ENCODE measurements at places on chromosomes 11 and 22. TPM values are rescaled to one million over a fixed set of nuclear protein-coding genes. Genes with fewer than 3 reads are reported as not detected.

- DNase-seq: no peak
Observed at GRCh38 chr11:66339686-66340483, 3.7 kb upstream of the RIN1 start.

DNA sequence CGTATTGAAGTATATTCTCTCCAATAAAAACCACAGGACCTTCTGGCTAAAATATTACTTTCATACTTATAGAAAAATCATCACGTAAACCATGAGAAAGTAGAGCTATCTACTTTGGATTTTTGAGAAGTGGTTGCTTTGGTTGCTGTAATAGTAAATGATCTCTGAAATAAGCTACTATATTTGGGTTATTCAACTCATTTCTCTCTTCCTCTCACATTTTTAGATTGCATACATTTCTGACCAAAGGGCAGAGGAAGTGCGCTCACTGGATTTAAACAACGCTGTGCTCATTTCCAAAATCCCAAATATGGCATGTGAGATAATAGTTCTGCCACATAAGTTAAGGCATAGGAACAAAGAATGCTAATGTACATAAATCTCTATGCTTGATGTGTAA is 357.0 kb downstream of the LRRC4C start:
- DNase-seq: no peak

ARHGEF17 gene
- polyA plus RNA-seq: 60.3 TPM

MUC5AC gene
- polyA plus RNA-seq: not detected

RIBC2 gene
- polyA plus RNA-seq: 1.9 TPM

DNA sequence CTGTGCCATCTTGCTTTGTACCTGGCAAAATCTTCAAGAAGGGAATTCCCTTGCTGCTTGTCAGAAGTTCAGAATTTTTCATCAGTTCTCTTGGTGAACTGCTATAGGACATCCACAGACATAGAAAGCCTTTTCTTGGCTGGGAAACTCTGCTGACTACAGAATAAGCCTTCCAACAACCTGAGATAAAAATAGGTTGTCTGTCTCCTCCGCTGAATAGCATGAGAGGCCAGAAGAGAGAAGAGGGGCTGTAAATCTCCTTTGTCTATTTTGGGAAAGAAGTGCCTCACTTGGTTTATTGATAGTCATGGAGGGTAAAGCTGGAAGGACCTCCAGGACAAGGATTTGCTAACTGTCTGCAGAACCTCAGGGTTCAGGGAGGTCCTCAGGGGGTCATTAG is 48.2 kb downstream of the C11orf91 start:
- DNase-seq: no peak

DNA sequence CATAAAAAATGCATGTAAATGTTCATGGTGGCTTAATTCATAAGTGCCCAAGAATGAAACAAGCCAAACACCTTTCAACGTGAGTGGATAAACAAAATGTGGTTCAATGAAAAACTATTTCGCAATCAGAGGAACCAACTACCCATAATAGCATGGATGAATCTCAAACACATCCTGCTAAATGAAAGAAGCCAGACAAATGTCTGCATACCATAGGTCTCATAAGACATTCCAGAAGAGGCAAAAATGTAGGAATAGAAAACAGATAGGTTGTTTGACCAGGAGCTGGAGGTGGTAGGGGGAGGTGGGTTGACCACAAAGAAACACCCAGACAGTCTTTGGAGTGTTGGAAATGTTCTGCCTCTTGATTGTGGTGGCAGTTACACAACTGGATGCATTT is 13.2 kb upstream of the OSBPL5 start:
- no peak for DNase-seq

DNA sequence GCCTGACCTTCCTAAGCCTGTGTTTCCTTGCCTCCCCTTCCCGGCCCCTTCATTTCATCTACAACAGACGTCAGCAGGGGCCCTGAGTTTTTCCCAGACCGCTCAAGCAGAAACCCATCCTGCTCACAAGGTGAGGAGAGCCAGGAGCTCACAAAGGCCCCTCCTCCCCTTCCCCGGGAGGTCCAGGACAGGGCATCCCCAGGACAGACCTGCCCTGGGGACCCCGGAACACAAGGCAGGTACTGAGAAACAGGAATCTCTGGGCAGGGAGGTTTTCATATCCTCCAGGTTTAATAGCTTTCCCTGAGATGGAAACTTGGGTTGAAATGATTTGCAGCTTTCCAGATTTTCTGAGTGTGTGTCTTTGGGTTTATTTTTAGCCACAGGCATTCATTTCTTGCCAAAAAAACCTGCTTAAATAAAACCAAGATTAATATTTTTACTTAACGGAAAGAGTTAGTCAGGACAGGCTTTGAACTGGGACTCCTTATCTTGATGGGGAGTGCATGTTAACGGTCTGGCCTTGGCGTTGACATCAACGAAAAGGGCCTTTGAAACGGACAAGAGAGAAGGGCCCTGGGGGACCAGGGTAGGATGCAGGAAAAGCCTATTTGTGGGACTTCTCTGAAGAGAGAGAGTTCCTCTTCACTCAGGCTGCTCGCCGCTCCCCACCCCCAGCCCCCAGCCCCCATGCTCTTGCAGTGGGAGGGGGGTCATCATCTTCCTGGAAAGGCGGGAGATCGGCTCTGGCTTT is 38.5 kb downstream of the TIMP3 start:
- DNase-seq: peak; percentile 82

TMEM121B gene
- polyA plus RNA-seq: 4.5 TPM

GRCh38 chr11:122025757-122026156 is 90.3 kb downstream of the BLID start:
- no peak for DNase-seq

TRPC6 gene
- polyA plus RNA-seq: 13.3 TPM

- DNase-seq: no peak
Observed at GRCh38 chr22:22130953-22131608, 113.5 kb upstream of the VPREB1 start.

MPEG1 gene
- 11.6 TPM for polyA plus RNA-seq

DNA sequence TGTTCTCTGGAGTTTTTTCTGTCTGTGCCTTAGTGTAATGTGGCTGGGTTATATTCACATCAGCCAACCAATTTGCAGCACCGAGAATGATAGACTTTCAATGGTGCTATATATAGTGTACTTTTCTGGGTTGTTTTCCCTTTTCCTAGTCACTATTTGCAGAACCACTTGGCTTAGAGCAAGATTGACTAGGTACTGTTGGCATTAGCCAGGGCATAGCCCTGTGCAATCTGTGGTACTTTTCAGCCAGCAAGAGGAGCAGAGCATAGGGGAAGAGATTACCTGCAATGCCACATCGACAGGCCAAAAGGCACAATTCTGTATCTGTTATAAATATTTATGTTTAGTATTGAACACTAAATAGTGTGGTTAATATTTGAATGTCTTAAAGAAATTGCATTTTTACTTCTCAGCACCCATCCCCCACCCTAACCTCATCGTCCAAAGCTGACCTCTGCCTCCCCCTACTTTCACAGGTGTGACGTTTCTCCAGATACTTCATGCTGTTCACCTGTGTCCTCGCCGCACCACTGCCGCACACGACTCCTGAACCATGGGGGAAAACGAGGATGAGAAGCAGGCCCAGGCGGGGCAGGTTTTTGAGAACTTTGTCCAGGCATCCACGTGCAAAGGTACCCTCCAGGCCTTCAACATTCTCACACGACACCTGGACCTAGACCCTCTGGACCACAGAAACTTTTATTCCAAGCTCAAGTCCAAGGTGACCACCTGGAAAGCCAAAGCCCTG is 51.4 kb downstream of the MICAL2 start:
- no peak for DNase-seq

DNA sequence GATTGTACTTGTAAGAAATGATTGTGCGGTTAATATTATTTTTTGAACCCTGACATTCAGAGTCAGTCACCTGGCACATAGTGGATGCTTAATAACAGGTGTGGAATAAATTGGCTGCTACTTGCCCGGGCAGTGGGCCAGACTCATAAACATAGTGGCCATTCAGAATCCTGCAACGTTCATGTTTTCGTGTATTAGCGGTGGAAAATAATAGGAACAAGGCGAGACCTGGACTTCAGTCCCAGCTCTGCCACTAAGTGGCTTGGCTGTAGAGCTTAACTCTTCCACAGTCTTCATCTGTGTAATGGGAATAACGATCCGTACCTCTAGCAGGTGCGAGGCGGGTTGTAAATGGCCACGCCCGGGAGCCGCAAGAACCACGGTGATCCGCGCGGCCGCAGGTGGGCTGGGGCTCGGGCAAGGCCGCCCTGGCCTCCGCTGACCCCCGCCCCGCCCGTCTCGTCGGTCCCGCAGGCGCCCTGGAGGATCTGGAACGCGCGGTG is 761 bp upstream of the TMEM25 start:
- DNase-seq: peak; percentile 19

BDNF gene
- 1.0 TPM for polyA plus RNA-seq

MRGPRE gene
- not detected for polyA plus RNA-seq
